SK-N-SH (cell line): ENCODE measurements at places on chromosomes 6 and 20. TPM values are rescaled to one million over a fixed set of nuclear protein-coding genes. Genes with fewer than 3 reads are reported as not detected.

TOX2 gene
- polyA plus RNA-seq: 6.1 and 15.4 TPM in 2 replicates

DNA sequence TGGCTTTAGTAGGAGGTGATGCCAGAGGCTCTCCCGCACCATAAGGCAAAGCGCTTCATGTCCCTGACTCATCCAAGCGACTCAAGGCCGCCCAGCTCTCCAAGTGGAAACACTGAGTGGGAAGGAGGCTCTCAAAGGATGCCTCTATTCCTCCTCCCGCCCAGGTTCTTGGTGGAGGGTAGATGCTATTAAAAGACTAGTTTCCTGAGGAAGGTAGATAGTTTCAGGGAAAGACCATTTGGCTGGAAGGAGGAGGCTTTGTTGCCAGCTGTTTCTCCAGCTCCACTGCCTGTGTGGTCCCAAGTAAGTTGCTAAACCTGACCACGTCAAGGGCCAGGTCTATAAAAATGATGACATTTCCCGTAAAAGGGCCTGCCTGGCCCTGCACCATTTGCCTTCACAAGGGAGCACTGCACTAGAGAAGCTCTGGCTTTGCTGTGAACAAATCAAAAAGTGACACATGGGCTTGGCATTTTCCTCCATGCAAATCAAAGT lies 48.2 kb downstream of the GMDS start:
- DNase-seq: no peak

GRCh38 chr20:63408684-63409046 lies 47.5 kb upstream of the CHRNA4 start:
- no peak for DNase-seq

- no peak for DNase-seq
Observed at GRCh38 chr20:24617080-24617432, 147.6 kb downstream of the SYNDIG1 start.

- DNase-seq: no peak
Observed at GRCh38 chr6:134195985-134196384, 121.9 kb downstream of the SGK1 start.

- DNase-seq: no peak
Observed at GRCh38 chr6:112296122-112296521, 41.8 kb upstream of the LAMA4 start.

DNA sequence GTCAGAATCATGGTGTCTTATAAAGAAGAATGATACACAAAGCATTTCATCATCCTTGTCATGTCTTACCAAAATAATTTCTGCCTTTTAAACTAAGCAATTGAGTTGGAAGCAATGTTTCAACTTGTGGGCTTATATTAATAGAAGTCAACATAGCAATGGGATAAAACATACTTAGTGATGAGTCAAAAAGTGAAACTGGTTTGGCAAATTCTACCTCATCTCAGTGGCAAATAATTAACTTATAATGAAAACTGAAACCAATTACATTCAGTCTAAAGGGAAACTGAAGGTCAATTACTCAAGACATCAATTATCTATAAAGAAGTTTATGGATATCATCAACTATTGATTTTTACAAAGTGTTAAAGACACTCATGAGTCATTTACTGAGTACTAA lies 463.8 kb downstream of the BMP2 start:
- no peak for DNase-seq

GRCh38 chr20:33789109-33789857 lies 21.9 kb upstream of the CHMP4B start:
- DNase-seq: peak; percentile 68

GRCh38 chr6:3368685-3369084 lies 88.2 kb downstream of the SLC22A23 start:
- DNase-seq: no peak

DNA sequence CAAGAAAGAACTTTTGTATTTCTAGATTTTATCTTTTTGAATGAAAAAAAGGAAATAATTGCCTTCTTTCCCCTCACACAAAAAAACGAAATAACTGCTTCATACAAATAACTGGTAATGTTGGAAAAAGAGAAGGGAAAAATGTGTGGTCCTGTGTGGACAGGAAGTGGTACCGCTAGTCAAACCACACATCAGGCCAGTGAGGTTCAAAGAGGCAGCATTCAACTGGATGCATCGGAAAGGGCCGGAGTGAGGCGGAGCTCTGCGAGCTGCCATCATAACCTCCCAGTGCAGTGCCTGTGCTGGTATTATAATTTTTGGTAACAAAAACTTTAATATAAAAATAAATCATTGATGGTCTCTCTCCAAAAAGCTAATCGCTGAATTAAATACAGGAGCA lies 111.2 kb downstream of the IRF4 start:
- no peak for DNase-seq

GRCh38 chr20:61293951-61294350 lies 41.9 kb downstream of the CDH4 start:
- DNase-seq: no peak

TPD52L1 gene
- polyA plus RNA-seq: 0.13 and 0.19 TPM in 2 replicates

MATN4 gene
- 0.13 and 0.16 TPM in 2 replicates for polyA plus RNA-seq

DNA sequence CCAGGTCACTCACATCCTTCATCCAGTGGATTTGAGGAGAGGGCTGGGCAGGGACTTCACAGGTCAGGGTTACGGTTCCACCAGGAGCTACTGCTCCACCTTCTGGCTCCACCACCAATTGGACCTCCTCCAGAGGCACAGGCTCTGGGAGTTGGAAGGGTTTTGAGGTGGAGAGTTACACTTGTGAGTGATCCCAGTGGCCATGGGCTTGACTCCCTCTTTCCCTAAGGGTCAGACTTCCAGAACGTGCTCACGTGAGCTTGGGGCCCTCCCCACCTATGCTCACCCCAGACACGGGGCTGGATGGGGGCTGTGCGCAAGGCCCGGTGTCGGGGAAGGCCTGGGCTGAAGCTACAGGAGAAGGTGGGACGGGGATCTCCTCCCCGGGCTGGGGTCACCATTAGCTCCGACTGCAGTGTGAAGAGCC lies 1.5 kb downstream of the AGER start:
- no peak for DNase-seq
